Cardiac septum (tissue), 1 donor: ENCODE measurements at places on chromosomes 12 and 14.

GRCh38 chr12:2691006-2691344, 103.8 kb upstream of the FKBP4 start:
- DNase-seq, result no peak

- no peak for DNase-seq
Observed at GRCh38 chr12:14689144-14689543, 7.3 kb downstream of the GUCY2C start.

GRCh38 chr14:32986791-32987540, 48.3 kb downstream of the NPAS3 start:
- DNase-seq, result no peak

DNA sequence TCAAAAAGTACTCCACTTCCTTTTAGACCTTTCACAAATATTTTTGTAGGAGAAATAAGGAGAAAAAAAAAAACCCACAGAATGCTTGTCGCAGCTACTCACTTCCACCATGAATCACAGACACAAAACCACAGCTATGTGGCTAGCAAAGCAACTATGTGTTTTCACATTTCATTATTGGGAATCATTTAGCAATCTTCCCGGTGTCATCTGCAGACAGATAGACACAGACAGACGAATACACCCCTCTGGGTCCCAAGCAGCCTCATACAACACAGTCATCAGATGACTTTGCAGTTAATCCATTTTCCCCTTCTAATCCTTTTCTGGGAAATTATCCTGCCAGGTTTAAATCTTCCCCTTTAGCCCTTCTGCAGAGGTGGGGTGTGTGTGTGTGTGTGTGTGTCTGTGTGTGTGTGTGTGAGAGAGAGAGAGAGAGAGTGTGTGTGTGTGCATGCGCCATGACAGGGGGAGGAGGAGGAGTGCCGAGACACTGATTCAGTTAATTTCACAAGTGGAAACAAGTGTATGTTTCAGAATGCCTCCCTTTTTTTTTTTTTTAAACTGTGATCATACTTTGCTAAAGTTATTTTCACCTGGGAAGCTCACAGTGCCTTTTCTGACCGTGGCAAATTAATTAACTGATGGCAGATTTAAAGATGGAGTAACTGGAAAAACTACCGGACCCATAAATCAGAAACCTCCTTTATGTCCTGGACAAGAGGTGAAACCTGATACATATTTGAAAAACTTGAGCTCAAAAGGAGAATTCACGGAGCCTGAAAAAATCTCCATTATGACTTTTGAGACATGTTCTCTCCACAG, 39.9 kb downstream of the LTBP2 start:
- no peak for DNase-seq

DNA sequence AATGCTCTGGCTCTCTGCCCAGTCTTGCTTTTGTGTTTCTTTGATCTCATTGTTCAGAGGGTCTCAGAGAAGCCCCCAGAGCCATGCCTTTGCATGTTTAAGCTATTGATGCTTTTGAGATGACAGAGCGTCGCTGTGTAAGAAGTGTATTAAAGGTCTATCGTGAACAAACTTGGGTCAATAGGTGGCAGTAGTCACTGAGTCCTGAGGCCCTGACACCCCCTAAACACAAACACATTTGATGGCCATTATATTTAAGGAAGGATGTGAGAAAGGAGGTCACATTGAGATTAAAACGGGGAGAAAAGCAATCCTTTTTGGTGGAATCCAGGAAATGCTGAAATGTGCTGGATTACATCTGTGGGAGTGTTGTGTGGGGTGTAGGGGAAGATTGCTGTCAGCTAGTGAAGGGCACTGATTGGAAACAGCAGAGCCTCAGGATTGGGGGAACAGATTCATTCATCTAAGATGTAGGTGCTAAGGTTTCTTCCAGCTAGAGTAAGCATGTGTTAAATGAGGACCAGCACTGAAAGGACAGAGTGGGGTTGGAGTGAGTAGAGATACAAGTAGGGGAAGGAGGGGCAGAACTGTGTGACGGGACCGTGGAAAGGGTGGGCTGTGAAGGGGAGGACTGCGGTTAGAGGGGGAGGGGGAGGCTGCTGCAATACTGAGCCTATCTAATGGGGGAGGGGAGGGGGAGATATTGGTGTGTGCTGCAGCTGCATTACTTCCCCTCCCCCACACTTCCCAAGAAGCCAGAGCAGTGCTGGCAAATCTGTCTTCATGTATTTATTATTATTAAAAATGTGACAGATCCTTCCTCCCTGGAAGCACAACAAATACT, 12.7 kb downstream of the NGDN start:
- no peak for DNase-seq

GRCh38 chr14:95361373-95362137, 41.8 kb upstream of the CLMN start:
- DNase-seq, result no peak

GRCh38 chr12:57498132-57498502, 10.2 kb downstream of the MARS1 start:
- no peak for DNase-seq
